ENCODE measurements at places on chromosomes 6 and 20. TPM values are rescaled to one million over a fixed set of nuclear protein-coding genes. Genes with fewer than 3 reads are reported as not detected.

MAFB gene
- 0.09 TPM for total RNA-seq

MATN4 gene
- total RNA-seq, result 0.64 TPM

FAM83B gene
- total RNA-seq, result not detected

CD93 gene
- total RNA-seq, result 0.54 TPM

ADGRG6 gene
- 0.26 TPM for total RNA-seq

HDGFL1 gene
- not detected for total RNA-seq

CTCFL gene
- total RNA-seq, result not detected

DLK2 gene
- total RNA-seq, result not detected

KLC4 gene
- 15.1 TPM for total RNA-seq

- no peak for DNase-seq
These were observed 371.4 kb downstream of the HDGFL1 start for GRCh38 chr6:22940581-22941290.

DNA sequence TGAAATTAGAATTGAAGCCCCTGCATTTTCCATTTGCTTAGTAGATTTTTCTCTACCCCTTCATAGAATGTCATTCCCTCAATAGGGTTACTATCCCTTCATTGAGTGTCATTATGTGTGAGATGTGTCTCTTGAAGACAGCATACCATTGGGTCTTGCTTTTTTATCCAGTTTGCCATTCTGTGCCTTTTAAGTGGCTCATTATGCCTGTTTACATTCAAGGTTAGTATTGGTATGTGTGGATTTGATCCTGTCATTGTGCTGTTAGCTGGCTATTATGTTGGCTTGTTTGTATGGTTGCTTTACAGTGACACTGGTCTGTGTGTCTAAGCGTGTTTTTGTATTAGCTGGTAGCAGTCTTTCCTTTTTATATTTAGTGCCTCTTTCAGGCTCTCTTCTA, 25.7 kb upstream of the TCF21 start:
- no peak for DNase-seq

DNA sequence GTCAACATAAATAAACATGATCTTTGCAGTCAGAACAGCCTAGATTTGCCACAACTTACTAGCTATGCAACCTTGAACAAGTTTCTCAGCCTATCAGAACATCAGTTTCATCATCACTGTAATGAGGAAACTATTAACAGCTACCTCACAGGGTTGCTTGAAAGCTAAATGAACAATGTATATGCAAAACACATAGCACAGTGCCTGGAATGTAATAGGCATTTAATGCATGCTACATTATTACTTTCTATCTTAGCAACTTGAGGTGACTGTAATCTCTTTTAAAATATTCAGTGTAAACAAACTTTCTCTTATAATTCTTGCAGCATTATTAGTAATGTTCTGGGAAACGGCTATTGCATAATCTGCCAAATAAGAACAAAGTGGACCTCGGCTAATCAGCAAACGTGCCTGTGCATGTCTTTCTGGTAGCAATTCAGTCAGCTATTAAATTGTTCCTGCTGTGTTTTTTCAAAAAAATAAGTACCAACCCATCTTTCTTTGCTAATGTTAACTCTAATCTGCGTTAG, 61.5 kb downstream of the SYNE1 start:
- no peak for DNase-seq

DNA sequence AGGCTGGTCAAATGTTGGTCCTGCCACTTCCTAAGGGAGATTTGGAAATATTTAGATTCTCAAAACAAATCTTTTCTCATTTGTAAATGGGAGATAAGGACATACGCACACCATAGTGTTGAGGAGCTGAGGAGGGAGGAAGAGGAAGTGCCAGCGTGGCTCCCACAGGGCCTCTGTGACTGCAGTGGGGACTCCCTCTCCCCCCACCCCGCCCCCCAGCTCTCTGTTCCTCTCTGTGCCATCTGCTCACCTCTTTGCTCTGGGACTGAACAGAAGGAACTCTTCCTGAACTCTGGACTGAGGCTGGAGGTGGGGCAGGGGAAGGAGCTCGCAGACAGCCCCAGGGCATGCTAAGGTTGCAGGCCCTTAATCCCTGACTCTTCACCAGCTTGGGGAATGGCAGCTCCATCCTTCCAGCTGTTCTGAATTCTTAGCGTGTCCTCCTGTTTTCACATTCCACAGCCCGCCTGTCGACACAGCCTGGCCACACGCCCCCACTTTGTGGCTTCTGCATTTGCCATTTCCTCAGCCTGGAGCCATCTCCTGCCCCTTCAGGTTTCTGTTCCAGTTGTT, 11.4 kb downstream of the DDX27 start:
- DNase-seq, result no peak

- no peak for DNase-seq
These were observed 91.0 kb upstream of the FOXA2 start for GRCh38 chr20:22675341-22675740.

DNA sequence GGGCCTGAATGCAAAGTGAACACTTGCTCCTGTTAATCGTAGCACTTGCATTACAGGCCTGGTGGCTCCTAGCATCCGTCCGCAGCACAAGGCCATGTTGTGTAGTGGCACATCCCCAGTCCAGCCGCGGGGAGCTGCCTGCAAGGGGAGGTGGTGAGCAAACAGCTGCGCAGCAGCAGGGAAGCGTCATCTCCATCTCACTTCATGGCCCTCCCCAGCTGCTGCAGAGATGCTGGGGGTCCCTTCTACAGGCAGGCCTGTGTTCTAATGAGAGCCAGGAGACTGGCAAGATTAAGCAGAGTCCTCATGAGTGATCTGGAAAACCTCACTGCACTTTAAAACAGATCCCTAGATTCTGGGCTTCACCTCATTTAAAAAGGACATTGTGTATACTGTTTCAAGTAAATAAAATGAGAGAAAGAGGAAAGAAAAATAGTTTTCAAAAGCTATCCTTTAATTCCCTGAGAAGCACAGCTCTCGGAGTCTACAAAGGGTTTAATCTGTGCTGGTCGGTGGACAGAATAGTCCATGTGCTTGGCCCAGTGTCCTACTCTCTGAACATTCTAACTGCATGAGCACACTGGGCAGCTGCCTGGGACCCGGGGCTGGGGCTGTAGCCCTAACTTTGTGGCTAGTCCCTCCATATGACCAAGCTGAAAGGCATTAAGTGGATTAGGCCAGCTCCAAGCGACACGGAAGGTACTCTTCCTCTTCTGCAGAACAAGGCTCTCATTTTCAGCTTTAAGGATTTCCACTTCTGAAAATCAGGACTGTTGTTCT, 125.8 kb downstream of the LY86 start:
- no peak for DNase-seq

- no peak for DNase-seq
These were observed 28.3 kb upstream of the MDGA1 start for GRCh38 chr6:37725957-37726356.

DNA sequence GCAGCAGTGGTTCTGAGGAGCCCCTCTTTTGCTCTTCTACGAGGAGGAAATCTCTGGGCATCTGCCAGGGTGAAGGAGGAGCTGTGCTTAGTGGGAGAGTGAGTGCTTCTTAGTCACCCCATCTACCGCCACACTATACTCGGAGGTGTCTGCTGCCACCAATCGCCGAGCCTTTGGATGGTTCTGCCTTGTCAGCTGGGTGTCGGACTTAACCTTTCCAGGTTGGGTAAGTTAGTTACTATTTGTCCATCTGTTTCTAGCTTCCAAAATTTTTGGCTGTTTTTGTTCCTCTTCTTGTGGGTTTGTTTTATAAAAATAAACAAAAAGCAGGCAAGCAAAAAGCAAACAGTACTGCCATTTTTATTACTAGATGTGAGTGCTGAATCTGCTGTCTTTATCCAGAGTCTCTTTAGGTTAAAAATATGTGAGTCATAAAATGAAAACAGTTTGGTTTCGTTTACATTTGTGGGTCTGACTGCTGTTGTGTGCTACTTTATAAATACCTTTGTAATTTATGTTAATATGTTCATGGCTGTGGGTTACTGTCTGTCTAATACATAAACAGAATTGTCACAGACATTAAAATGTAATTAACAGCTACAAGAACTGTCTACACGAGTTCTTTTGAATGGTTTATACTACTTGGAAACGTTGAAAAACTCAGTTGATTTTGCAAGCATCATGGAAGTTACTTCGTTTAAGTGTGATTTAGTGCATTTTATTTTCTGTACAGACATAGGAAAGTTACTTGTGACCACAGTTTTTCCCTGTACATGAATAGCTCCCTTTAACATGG, 89.2 kb downstream of the ARID1B start:
- DNase-seq, result no peak

DNA sequence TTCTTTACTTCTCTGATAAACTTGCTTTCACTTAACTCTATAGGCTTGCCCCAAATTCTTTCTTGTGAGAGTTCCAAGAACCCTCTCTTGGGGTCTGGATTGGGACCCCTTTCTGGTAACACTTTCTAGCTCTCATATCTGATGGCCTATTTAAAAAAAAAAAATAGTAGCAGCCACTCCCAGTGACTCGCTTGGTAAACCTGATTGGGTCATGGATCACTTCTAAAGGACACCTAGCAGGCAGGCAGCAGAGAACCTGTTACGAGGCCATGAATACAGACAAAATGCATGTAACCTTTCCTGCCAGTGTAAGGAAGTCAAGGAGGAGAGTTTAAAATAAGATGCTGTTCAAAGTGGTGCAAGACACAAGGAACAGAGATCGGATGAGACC, 9.1 kb upstream of the SERPINB6 start:
- DNase-seq, result no peak

GRCh38 chr20:58492074-58492718, 23.0 kb downstream of the APCDD1L start:
- no peak for DNase-seq

DNA sequence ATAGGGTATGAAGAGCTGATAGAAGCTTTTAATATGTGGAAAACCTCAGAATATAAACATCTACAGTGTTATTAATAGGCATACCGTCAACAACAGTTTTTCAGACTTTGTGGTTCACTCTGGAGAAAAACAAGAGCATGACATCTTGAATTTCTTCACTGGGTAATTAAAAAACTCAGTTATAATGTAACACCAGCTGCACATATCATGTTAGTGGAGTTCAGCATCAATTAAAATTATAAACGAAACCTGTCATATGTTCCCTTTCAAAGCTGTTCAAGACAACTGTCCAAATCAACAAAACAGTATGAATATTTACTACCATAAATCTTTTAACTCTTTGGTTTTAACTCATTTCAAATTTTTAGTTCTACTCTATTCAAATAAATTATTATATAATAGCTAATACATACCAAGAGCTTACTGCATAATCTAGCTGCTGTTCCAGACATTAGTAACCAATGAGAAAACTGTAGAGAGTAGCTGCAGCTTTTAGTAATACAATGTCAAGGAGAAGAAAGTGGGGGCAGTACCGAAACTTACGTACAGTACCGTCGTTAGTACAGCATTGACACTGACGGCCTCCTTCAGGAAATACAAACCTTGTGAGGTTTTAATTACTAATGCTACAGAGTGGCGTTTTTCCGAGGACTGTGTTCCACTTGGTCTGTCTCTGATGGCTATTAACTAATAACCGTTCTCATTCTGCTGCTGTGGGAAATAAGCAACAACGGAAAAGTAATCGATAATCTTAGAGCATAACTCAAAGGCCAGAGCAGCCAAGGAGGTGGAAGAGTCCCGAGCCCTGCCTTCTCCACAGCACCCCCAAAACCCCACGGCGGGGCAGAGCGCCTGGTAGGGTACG, 532 bp upstream of the PM20D2 start:
- DNase-seq, result peak; percentile 61

GRCh38 chr6:138250513-138251247, 32.4 kb upstream of the PBOV1 start:
- no peak for DNase-seq

Measured in activated CD8-positive, alpha-beta memory T cell treated with anti-CD3 and anti-CD28 coated beads, Interleukin-2, amount 10 ng/mL, durations not matched to agents 7 days and 5 days (primary cell).